ENCODE measurements at places on chromosomes 16 and 17.

GRCh38 chr17:75975757-75976174, 3.2 kb downstream of the ACOX1 start:
- DNase-seq, result no peak

DNA sequence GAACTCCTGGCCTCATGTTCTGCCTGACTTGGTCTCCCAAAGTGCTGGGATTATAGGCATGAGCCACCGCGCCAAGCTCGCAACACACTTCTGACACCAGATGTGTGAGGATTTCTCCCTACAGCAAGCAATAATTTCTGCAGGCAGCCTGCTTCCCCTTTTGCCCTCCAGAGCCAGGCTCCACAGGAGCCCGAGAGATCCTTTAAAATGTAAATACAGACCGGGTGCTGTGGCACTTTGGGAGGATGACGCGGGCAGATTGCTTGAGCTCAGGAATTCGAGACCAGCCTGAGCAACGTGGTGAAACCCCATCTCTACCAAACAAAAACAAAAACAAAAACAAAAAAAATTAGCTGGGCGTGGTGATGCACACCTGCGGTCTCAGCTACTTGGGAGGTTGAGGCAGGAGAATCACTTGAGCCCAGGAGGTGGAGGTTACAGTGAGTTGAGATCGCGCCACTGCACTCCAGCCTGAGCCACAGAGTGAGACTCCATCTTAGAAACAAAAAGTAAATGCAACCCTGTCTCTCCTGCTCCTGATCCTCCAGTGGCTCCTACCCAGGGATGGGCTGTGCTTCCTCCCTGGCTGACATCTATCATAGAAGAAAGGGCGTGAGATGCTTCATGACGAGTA, 14.7 kb downstream of the C16orf96 start:
- no peak for DNase-seq

GRCh38 chr16:55622272-55622671, 33.5 kb upstream of the SLC6A2 start:
- no peak for DNase-seq

GRCh38 chr17:31918701-31919128, 17.2 kb upstream of the UTP6 start:
- DNase-seq, result no peak

- DNase-seq, result no peak
These were observed 63.5 kb upstream of the C17orf78 start for GRCh38 chr17:37312137-37312923.

- DNase-seq, result no peak
These were observed 480 bp downstream of the TXNL4B start for GRCh38 chr16:72092832-72093447.

- no peak for DNase-seq
These were observed 9.5 kb upstream of the ADAM11 start for GRCh38 chr17:44749076-44749979.

GRCh38 chr17:12693640-12694039, 27.9 kb downstream of the MYOCD start:
- DNase-seq, result no peak
